ENCODE measurements at places on chromosomes 6 and 20. TPM values are rescaled to one million over a fixed set of nuclear protein-coding genes. Genes with fewer than 3 reads are reported as not detected.

Gene PACSIN1
- total RNA-seq: not detected

- DNase-seq: peak; percentile 34
Observed at GRCh38 chr6:1524040-1524480, 85.7 kb upstream of the FOXC1 start.

- no peak for DNase-seq
Observed at GRCh38 chr6:71887006-71887743, 825 bp downstream of the RIMS1 start.

DNA sequence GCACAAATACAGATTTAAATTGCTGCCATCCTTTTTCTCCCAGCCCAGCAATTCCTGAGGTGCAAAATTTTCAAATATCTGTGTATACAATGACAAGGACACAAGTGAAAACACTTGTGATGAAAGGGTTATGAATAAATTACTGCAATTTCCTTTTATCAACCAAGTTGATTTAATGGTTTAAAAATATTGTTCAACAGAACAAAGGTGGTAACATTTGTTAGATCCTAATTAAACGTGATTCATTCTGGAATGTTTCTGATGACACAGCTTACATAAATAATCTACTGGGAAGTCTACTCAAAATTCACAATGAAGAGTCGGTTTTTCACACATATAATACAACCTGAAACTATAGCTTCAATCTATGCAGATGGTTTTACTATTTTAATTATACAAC is 17.1 kb downstream of the B4GALT5 start:
- DNase-seq: peak; percentile 69

DNA sequence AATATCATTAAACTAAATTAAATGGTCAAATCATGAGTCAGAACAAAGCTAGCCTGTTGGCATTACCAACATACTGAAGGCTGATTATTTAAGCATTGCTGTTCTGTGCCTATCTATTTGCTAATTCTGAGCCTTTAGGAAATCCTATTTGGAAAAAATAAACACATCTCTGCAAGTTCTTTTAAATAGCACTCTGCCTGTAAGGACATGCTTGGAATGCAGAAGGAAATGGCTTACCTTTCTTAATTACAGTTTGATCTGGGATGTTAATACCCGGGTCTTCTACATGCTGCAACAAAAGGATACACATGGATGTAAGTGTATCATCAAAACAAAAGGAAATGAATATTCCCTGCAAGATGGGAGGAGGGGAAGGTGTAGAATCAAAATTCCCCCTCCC is 8.3 kb downstream of the TFAP2A start:
- DNase-seq: peak; percentile 91

- DNase-seq: peak; percentile 17
Observed at GRCh38 chr6:100775667-100776066, 105.5 kb downstream of the ASCC3 start.

GRCh38 chr6:105553171-105553570 is 150.3 kb upstream of the PREP start:
- DNase-seq: peak; percentile 94

Gene BHLHE23
- total RNA-seq: not detected

DNA sequence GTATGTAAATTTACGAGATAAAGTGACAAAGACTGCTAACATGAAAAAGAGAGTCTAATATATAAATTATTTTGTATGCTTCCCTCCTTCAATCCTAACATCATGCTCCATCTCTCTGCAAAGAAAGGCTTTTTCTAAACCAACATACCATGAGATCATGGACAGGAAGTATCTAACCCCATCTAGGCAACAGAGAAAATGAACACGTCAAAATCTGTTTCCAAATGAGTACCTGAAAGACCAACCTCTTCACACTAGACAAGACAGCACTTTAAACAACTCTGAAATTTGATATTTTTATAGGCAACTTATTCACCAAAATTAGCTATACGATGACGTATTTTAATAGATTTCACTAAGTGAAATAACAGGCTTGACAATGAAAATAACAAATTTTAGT is 54.6 kb downstream of the MAN1A1 start:
- DNase-seq: no peak

DNA sequence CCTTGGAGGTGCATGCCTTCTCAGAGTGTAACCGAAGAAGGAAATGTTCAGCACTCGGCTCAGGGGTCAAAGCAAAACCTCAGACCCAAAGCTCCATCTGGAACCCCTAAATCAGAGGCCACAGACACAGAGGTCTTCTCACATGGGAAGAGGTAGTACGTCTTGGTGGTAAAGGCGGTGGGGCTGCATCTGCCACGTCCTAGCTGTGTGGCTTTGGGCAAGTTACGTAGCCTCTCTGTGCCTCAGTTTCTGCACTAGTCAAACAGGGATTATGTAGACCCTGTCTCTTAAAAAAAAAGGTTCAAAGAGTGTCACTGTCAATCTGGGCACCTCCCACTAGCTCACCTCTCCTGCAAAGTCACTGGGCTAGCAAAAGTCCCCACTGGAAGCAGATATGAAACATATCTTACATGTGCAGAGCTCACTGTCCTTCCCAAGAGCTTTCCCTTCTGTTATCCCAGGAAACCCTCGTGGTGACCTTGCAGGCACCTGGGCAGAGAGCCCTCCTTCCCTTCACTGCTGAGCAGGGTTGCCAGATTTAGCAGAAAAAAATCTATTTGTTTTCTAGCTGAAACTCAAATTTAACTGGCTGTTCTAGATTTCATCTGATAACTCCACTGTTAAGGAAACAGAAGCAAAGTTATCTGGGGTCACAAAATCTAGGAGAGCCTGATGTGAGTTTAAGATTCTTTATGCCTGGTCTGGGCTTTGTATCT is 18.0 kb upstream of the NAA20 start:
- DNase-seq: no peak

- DNase-seq: no peak
Observed at GRCh38 chr6:40579101-40579500, 8.1 kb downstream of the LRFN2 start.

Gene NCOA3
- 25.5 TPM for total RNA-seq

Gene PRND
- total RNA-seq: not detected

Gene MDFI
- 61.3 TPM for total RNA-seq

Gene ACTR5
- 20.3 TPM for total RNA-seq

Gene ZBTB24
- total RNA-seq: 4.6 TPM

Gene SYCP2
- total RNA-seq: 0.26 TPM

- DNase-seq: peak; percentile 65
Observed at GRCh38 chr20:3183896-3184612, 10.7 kb upstream of the LZTS3 start.

Gene ARMC2
- 0.77 TPM for total RNA-seq

DNA sequence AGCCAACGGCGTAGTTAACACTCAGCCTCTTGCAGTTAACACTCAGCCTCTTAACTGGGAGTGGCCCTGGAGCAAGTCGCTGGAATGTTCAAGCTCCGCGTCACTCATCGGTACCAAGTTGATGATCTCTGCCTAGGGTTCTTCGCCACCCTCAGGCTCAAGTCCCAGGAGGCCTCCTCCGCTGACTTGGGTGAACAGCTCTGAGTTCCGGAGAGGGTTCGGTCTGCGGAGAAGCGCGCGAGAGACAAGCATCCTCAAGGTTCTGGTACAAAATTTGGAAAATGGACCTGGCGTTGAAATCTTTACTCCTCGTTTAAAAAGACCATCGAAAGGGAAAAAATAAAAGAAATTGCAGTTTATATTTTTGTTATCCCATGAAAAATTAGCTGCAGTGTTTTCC is 876 bp upstream of the DSP start:
- DNase-seq: peak; percentile 85

- DNase-seq: no peak
Observed at GRCh38 chr20:20482453-20482852, 114.5 kb downstream of the INSM1 start.

Gene PFDN6
- total RNA-seq: 61.7 TPM

DNA sequence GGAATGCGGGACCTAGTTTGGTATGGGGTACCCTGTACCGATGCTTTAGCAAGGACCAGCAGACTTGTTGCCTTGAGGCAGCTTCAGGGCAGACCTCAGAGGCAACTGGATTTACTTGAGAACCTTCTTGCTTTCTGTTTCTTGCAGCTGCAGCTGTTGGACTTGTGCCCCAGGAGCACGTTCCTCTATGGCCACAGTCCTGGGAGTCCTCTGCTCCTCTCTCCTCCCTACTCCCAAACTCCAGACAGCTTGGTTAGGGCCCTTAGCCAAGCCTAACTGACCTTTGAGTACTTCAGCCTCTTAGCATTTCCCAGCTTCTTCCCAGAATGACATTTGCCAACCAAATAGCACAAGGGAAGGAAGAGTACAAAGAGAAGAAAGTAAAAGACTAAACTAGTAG is 34.7 kb downstream of the GHRH start:
- no peak for DNase-seq

Gene ZSCAN31
- total RNA-seq: 12.1 TPM

DNA sequence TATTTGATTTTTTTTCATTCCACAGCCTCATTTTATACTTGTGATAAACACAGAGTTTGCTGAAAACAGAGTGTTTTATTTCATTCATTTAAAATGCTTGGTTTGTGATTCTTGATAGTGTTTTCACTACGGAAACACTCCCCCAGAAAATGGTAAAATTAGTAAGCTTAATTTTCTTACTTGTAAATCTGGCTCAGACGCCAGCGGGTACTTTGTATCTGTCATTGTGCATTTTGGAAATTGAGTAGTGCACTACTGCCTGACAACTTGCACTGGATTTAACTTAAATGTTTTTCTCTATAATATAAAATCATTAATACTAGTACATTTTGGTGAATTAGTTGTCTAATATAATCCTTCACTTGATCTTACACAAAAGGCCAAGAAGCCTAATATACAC is 37.0 kb upstream of the HINT3 start:
- peak; percentile 25 for DNase-seq

Gene FKBP5
- 29.5 TPM for total RNA-seq

DNA sequence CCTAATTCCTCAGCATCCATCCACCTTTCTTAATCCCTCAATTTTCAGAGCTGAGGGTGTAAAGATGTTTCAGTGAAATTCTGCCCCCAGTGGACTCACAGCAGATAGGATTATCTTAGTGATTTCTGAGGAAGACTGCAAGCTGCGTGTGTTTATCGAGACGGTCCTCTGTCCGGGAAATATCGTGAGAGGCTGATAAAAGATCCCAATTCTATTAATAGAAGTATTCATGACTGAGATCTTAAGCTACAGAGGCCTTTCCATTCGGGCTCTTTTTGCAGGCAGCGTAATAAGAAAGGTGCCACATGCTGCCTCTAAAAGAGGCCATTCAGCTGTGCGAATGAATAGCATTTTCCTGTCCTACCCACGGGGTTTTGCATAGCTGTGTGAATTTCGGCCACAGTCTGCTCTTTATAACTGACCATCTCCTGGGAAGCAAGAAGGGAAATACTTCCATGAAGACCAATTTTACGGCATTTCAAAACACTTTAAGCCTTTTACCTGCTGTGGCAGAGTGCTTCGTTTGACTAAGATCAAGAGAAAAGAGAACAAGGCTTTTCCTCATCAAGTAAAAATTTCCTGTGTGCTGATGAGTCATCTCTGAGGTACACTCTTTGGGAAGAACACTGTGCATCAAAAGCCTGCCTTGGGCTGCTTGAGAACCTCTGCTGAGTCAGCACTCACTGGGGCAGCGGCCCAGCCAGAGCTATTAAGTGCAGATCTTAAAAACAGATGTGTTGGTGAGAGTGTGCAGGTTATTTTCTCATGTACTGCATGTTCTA is 208.8 kb downstream of the ARHGAP18 start:
- peak; percentile 97 for DNase-seq

Gene CENPW
- 1.1 TPM for total RNA-seq

GRCh38 chr6:62102387-62102786 is 183.6 kb downstream of the KHDRBS2 start:
- DNase-seq: no peak

DNA sequence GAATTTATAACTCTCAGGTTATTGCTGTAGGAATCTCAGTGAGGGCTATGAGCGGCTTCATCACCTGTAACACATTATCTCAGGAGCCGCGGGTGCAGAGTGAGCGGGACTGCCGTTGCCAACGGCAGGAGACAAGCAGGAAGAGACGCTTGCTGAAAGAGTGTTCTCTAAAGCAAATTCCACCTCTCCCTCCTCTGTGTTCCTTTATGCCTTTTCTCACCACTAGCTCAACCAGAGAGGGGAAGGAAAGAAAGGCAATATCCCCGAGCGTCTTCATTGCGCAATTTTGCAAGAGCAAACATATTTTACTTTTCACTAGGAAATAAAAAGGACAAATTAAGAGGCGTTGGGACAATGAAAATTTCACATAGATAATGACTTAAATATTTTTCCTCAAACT is 185.2 kb upstream of the EXOC2 start:
- DNase-seq: peak; percentile 9

Gene CALHM4
- under 0.01 TPM for total RNA-seq

GRCh38 chr6:116020738-116021137 is 40.0 kb downstream of the FRK start:
- DNase-seq: no peak

Gene GJA10
- not detected for total RNA-seq

DNA sequence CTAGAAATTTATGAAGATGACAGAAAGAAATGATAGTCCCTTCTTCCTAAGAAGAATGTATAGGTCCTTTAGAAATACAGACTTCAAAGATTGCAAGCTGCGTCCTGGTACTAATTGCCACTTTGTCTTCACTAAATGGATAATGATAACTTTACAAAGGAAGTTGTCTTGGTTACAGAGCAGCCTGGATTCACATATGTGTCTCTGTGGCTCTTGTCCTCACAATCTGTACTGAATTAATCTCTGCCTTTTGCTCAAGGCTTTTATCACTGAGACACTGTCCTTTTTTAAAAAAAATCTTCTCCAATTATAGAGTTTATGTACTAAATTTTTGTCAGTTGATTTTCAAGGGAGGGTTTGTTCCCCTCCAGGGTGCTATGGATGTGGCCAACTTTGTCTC is 17.5 kb upstream of the MRAP2 start:
- DNase-seq: no peak

Gene TLDC2
- 0.26 TPM for total RNA-seq

- no peak for DNase-seq
Observed at GRCh38 chr6:26335631-26336323, 29.2 kb upstream of the BTN3A2 start.

GRCh38 chr20:51431321-51431720 is 111.2 kb downstream of the NFATC2 start:
- DNase-seq: no peak

Gene TCF21
- 0.26 TPM for total RNA-seq

DNA sequence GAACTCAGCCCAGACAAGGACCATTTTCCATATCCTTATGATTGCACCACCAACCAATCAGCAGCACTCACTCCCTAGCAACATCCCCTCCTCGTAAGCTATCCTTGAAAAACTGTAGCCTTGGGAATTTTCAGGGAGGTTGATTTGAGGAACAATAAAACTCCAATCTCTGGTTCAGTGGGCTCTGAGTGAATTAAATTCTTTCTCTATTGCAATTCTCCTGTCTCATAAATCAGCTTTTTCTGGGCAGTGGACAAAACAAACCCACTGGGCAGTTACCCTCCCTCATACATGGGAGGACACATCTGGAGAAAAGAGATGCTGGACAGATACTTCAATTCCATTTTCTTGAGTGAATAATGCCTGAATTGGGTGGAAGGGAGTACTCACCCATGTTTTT is 115.4 kb upstream of the STXBP5 start:
- DNase-seq: no peak

All from bronchial epithelial cell (primary cell).